ENCODE measurements at places on chromosomes 2 and 18.

DNA sequence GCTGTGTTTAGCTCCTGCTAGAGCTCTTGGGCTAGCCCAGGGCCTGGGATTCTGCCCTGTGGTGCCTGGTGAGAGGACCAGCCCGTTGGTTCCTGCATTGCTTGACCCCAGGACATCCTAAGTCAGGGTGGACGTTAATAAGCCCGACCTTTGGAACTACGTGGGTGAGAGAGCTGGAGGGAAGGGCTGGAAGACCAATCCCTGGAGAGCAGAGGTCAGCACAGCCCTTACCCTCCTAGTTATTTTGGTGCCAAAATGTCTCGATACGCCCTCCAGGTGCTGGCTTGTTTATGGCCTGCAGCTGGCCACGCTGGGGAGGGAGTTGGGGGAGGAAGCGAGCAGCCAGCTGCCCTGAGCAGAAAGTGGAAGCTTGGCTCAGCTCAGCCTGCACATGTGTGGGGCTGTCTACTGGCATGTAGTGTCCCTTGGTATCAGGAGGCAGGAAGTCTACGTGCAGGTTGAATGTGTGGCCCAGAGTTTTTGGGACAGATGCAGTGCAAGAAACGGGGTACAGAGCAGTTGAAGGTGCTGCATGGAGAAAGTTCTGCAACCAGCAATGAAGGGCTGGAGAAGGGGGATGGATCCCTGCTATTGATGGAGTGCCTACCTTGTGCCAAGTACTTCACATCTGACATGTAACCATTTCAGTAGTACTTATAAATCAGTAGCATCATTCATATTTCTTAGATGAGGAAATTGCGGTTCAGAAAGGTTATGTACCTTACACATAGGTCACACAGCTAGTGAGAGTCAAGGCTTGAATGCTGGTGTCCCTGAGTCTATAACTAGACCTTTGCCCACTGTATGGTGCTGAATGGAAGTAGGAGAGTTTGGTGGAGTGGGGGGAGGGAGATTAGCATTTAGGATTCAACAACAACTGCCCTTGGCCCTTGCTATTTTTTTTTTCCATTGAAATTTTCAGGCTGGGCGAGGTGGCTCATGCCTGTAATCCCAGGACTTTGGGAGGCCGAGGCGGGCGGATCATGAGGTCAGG is 5.0 kb upstream of the DGKD start:
- no peak for DNase-seq

GRCh38 chr2:136117391-136117841 is 533 bp downstream of the CXCR4 start:
- peak; percentile 72 for DNase-seq

DNA sequence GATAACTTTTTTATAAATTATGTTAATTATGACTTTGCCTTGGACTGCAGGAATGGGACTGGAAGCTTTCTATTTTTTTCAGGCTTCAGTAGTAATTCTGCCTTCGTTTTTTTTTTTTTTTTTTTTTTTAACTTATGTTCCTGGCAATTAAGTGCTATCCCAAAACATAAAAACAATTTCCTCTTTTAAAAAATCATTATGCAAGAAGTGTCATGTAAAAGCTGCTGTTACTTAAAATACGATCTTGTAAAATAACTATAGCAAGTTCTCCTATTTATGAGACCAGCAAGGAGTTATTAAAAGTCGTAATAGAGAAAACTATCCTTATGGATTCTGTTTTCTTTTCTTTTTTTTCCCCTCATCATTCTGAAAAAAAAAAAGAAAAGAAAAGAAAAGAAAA is 301.6 kb upstream of the FBXO11 start:
- DNase-seq: no peak

- peak; percentile 14 for DNase-seq
Observed at GRCh38 chr2:182666674-182667314, 49.3 kb upstream of the DNAJC10 start.

- DNase-seq: no peak
Observed at GRCh38 chr2:234564699-234565098, 67.8 kb upstream of the ARL4C start.

DNA sequence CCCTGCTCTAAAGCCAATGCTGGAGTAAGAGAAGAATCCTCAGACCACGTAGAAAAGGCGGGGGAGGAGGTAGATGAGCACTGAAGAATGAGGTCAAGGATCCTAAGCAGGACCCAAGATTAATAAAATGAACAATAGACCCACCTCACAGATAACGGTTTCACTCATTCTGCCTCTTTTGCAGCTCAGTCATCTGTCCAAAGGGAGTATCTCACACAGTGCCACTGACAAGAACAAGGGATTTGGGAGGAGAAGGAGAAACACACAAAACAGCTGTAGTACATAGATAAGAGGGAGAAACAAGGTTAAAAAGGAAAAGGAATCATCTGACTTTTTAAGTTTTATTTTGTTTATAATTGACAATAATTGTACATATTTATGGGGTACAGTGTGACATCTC is 30.9 kb upstream of the SULT1C4 start:
- DNase-seq: no peak

DNA sequence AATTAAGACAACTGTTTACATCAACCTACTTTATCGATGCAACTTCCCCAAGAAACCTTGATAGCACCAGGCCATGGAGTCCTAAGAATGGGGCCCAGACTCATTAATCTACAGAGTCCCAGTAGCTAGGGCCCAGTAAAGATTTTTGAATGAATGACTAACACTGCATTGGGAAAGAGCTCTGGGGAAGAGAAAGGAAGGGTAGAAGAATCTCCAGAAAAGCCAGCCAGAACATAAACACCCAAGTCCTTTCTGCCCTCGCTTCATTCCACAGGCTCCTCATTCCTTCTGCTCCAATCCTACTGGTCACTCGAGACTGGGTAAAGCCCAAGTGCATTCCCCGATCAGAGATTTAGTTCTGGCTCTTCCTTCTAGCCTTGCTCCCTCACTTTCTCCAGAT is 44.3 kb downstream of the CYRIA start:
- DNase-seq: no peak

DNA sequence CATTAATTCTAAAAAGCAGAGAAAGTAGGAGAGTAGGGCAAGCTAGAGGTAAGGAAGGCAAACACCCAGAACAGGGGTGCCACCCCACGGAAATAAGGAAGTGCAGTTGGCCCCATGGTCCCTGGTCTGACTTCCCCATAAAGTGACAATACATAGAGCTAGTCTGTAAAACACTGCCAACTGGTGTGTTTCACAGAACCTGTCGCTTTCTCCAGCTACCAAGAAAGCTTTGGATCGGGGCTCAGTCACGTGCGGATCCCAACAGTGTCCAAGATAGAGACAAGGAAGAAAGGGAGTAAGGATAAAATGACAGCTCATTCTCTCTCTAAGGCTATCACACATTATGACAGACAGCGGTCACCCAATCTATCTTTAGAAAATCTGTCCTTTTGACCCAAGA is 36.4 kb downstream of the TBC1D8 start:
- no peak for DNase-seq

DNA sequence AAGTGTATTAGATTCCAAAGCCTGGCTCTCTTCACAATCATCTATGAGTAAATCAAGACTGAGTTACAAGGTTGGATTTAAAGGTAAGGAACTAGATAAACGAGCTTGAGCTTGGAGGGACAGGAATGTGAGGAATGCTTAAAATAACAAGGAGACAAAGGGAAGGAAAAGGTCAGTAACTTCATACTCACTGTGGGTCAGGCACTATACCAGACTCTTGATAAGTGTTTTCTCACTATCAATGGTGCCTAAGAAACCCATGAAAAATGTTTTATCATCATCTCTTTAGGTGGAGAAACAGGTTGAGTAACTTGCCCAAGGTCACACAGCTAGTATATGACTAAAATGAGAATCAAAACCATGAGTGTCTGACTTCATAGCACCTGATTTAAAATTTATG is 212.1 kb downstream of the CDH2 start:
- no peak for DNase-seq

DNA sequence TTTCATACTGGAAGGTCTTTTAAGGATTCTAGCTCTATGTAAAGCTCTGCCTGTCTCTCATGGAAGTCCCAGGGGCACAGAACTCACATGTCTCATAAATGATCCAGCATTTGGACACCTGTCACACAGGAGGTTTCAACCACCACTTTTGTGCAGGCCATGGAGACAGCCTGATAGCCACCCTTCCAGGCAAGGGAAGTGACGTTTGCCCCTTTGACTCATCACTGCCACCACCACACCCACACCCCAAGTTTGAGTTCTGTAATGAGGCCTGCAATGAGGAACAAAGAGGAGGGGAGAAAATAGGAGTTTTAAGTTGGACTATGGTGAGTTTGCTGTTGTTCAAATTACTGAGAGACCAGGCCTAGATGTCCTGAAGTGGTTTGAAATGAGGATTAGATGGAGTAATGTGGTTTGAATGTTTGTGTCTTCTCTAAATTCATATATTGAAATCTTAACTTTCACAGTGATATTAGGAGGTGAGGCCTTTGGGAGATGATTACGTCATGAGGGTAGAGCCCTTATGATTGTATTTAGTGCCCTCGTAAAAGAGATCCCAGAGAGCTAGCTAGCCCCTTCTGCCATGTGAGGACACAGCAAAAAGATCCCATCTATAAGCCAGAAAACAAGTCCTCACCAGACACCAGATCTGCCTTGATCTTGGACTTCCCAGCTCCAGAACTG is 175.3 kb upstream of the EPHA4 start:
- no peak for DNase-seq

DNA sequence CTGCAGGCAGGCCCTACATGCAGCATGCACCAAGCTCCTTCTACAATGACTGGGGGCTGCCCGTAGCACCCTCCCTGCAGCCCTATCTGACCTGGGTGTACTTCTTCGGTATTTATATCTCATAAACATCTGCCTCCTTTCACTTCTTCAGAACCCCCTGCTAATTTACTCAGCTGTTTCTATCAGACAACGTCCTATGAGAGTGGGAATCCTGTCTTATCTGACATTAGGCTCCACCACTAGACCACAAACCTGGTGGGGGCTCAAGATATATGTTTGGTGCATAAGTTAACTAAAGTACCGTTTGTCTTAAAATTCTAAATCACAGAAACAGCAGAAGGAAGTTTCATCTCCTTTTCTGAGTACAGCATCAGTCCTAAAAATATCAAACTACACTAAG is 10.6 kb downstream of the HSBP1L1 start:
- DNase-seq: no peak

- no peak for DNase-seq
Observed at GRCh38 chr2:106334802-106335201, 133.4 kb downstream of the RGPD3 start.

DNA sequence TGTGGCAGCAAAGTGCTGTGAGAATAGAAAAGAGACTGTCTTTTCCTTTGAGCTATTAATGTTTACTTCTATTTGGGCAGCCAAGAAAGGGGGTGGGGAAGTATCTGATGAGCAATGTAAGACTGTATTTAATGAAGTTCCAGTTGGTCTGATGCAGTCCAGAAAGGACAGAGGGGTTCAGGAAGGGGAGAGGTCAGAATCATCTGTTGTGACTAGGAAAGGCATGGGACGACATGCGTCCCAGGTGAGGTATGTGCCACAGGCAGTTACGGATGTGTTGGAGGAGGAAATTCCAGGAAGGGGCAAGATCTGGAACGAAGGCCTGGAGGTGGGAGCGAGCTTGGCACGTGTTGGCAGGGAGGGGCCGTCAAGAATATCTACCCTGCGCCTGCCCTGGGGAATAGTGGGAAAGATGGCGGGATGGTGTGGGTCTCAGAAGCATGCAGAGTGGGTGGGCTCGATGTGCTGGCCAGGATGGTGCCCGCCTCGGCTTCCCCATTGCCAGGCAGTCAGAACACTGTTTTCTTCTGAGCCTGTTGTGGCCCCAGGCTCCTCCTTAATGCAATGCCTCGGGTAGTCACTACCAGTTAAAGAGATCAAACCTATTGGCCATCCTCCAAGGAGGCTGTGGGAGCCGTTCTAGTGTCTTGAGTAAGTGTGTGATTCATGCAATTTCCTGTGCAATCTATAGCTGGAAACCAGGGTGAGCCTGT is 57.8 kb upstream of the TXNDC2 start:
- DNase-seq: peak; percentile 28

GRCh38 chr2:72133721-72134407 is 13.8 kb downstream of the CYP26B1 start:
- no peak for DNase-seq
